ENCODE measurements at places on chromosomes 4 and X. TPM values are rescaled to one million over a fixed set of nuclear protein-coding genes. Genes with fewer than 3 reads are reported as not detected.

DNA sequence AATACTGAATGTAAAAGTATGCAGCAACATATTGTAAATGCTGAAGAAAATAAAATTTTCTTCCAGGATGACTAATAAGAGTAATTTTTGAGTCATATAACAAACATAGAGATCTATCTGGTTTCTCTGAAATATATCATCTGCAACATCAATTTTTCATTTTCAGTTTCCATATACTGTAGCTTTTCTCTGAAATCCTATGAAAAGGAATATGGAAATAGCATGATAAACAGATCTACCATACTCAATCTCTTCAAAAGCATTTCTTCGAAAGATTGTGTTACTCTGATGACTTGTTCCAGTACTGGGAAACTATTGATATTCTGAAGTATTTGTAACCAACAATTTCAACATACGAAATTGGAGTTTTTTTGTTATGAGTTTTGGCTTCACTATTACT is 1156.7 kb downstream of the FAM133A start:
- no peak for DNase-seq

- no peak for DNase-seq
Measured at GRCh38 chr4:185839770-185840169, 27.8 kb upstream of the SORBS2 start.

The AMMECR1 gene
- 7.7 TPM for polyA plus RNA-seq

DNA sequence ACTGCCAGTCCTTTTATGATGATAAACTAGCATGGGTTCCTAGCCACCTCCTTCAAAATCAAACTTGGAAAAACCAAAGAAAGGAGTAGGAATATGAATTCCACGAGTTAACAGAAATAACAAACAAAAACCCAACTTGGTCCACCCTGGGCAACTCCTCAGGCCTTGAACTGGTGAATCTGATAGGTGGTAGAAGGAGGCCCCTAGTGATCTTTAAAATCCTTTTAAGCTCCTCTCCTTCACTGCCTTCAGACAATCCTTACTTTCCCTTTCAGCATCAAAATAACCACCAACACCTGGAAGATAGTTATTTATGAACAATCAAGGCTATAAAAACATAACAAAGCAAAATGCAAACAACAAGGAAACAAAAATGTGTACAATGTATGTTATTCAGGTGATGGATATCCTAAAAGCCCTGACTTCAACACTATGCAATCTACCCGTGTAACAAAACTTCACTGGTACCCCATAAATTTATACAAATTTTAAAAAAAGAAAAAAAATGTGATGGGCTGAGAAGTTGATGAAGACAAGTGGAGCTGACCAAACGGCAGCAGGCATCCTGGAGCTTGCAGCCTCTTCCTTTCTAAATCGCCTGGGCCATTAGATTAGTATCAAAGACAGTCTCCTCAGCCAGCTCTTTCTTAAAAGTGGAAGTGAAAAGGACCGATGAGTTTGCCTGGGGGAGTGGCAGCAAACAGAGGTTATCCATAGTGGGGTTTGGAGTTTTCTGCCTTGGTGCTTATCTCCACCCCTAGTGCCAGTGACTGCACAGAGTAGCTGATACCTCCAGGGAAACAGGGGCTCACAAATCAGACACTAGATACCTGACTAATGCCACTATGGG is 179.6 kb downstream of the TMA16 start:
- DNase-seq, result no peak

- DNase-seq, result no peak
Measured at GRCh38 chrX:33333271-33333670, 121.9 kb upstream of the DMD start.

The LGI2 gene
- polyA plus RNA-seq, result 4.4 TPM

DNA sequence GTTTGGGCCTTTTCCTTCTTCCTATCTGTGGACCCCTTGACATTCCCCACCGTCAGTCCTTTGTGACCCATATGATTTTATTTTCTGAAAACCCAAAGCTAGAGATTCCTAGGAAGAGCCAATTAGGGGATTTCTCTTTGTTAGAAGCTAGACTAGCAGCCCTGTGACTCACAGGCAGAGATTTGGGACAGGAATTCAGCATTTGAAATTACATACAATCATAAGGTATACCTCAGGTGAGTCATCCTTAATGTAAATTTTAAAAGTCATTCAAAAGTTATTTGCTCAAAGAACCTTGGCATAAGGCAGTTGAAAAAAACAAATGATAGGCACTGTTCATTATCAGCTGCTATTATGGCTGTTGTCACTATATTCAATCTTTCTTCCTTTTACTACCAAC is 40.6 kb downstream of the USP26 start:
- no peak for DNase-seq

The PTCHD1 gene
- 0.95 TPM for polyA plus RNA-seq

- peak; percentile 1 for DNase-seq
Measured at GRCh38 chr4:136909626-136910025, 622.7 kb downstream of the PCDH18 start.

DNA sequence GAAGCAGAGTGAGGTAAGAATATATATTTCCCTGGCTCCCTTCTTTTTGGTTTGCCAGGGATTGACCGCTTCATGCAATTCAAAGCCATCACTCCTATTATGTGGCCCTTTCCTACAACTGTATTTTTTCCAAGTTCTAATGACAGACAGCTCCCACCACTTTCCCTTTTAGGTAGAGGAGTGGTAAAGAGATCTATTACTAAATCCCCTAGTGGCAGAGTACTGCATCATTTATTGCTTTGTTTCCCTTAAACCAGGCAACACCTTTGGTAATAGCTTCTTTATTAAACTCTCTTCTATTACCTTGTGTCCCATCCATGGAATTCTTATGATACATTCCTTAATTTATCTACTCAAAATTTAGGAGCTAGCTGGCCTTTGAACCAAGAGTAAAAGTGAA is 90.7 kb downstream of the CNOT6L start:
- DNase-seq, result no peak

DNA sequence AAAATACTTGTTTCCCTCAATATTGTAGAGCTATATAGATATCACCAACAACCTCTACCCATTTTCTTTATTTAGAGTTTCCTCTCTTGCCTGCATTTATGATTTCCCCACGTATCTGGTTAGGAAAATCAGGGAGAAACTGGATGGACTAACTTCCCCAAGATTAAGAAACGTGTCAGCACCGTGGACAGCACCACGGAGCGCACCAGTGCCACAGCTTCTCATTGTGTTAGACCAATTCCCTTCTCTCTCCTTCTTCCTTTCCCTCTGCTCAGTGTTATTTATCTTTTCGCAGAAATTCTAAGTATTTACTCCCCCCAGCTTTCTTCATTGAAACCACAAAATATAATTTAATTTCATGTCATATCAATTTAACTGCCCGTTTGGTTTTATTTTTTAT is 568.6 kb upstream of the BOD1L1 start:
- DNase-seq, result no peak

GRCh38 chr4:104896660-104897645 is 249.7 kb upstream of the TET2 start:
- DNase-seq, result no peak

DNA sequence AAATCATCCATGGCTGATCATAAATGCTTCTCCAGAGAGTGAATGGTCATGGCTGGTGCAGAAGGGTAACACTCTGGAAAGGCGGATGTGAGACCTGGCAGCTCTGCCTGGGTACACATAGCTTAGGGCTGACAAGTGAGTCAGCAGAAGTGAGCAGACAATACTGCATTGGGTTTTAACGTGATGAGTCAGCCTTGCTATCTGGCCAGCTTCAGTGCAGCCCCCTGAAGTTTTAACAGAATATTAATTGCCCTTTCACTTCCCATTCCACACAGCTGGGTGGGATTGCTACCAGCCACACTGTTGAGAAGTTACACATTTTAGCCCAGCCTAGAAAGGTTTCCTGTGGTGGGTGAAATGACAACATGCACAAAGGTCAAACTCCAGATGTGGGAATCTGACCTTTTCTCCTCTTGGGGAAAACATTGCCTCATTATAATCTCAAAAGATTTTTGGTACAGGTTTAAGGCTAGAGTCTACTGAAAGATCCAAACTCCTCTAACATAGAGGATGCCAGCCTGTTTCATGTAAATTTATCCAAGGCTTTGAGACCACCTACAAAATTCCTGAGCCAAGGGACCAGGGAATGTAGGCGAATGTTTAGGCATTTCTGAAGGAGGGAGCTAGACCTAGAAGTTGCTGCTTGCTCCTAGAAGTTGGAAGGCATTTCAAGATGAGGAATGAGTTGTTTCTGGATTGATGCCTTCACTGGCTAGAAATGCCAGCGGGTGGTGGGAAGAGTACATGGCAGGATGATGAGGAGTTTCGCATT is 230.3 kb upstream of the PGRMC2 start:
- DNase-seq, result no peak

The RIBC1 gene
- 0.32 TPM for polyA plus RNA-seq

- DNase-seq, result no peak
Measured at GRCh38 chr4:177740563-177740962, 298.3 kb upstream of the AGA start.

The SLC10A6 gene
- polyA plus RNA-seq, result 0.18 TPM

DNA sequence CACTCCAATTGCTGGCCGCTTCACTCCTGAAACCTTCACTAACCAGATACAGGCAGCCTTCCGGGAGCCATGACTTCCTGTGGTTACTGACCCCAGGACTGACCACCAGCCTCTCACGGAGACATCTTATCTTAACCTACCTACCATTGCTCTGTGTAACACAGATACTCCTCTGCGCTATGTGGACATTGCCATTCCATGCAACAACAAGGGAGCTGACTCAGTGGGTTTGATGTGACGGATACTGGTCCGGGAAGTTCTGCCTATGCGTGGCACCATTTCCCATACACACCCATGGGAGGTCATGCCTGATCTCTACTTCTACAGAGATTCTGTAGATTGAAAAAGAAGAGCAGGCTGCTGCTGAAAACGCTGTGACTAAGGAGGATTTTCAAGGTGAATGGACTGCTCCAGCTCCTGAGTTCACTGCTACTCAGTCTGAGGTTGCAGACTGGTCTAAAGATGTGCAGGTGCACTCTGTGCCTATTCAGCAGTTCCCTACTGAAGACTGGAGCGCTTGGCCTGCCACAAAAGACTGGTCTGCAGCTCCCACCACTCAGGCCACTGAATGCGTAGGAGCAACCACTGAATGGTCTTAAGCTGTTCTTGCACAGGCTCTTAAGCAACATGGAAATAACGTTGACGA is 35.8 kb upstream of the PRDM8 start:
- DNase-seq, result no peak

DNA sequence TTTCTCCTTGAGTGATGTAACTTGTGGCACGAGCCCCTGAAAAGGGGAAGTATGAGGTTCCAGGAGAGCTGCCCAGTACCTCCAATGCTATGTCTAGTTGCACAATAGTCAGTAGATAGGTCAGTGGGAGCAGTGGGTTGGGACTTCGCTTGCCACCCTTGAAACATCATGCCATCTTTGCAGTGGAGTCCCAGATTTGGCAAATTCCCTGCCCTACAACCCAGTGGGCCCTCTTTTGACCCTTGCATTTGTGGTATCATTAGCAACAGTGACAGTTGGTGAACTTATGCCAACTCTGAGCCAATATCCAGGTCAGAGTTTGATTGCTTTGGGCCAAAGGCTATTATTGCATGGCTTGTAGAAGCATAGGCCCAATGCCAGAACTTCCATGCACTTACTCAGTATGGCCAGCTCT is 12.3 kb downstream of the FHL1 start:
- no peak for DNase-seq

The C4orf36 gene
- not detected for polyA plus RNA-seq

The BGN gene
- 95.3 TPM for polyA plus RNA-seq

GRCh38 chr4:74016068-74016467 is 17.6 kb upstream of the CXCL5 start:
- DNase-seq, result no peak

DNA sequence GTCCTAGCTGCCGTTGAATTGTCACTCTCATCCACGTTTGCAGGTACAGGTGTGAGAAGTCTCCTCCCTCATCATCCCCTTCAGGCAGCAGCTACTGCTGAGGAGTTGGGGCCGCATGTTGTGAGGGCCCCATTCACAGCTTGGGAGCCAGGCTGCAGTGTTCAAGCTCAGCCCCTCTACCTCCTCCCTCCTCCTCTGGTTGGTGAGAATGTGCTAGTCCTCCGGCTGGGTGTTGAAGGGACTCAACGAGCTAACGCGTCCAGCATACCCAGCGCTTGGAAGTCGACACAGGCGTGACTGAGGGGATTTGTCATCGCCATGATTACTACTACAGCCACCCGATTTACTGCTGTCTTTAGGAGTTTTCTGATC is 82.0 kb upstream of the PSAPL1 start:
- no peak for DNase-seq

DNA sequence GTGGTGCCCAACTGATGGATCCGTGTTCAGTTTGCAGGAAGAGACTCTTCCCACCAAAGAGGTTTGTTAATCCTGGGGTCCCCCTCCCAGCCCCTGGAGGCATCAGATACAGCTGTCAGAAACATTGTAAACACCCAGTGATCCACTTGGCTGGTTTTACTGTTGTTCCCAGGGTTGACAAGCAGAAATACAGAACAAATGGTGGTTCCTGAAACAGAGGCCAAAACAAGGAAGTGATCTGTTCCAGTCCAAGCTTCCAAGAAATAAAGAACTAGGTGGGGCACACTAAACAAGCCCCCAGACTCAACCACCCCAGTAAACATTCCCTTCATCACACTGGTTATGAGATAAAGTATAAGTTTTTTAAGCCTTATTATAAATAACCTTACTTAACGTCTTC is 1.4 kb downstream of the TMLHE start:
- DNase-seq, result no peak

GRCh38 chrX:121161501-121161933 is 114.1 kb downstream of the GLUD2 start:
- no peak for DNase-seq

DNA sequence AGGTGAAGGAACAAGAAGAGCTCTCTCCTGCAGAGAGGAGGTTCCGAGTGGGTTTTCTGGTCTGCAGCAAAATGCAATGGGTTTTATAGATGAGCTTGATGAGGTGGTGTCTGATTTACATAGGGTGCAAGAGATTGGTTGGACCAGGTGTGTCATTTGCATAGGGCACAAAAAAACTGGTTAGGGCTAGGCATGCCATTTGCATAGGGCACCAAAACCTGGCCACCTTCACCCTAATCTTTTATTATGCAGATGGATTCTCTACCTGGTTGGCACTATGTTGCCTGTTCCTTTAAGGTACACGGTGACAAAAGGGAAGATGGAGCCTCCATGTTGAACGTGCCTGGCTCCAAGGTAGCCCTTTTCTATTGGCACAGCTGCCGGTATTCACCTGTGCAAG is 94.5 kb upstream of the PRKX start:
- no peak for DNase-seq

GRCh38 chr4:2136726-2137125 is 77.6 kb downstream of the NAT8L start:
- no peak for DNase-seq

DNA sequence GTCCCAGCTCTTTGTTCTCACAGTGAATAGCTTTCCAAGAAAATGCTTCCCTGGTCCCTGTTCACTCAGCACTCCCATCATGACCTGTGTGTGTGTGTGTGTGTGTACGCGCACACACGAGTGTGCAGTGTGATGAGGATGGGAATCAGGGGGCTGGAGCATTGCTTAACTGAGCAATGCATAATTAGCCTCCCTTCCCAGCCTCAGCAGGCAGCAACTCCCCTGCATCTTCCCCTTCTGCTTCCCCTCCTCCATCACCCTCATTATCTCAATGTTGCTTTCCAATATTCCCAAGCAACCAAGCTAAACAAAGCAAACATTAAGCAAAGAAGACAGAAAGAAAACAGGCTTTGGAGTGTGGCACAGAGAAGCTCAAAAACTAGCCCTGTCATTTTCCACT is 137.0 kb downstream of the RBM47 start:
- DNase-seq, result no peak
